Stimulated activated CD4-positive, alpha-beta T cell treated with anti-CD3 and anti-CD28 coated beads, Interleukin-12 subunit alpha, Interleukin-12 subunit beta, amount 100 ng/mL, for 24 hours (primary cell): ENCODE measurements at places on chromosomes 12 and 14.

DNA sequence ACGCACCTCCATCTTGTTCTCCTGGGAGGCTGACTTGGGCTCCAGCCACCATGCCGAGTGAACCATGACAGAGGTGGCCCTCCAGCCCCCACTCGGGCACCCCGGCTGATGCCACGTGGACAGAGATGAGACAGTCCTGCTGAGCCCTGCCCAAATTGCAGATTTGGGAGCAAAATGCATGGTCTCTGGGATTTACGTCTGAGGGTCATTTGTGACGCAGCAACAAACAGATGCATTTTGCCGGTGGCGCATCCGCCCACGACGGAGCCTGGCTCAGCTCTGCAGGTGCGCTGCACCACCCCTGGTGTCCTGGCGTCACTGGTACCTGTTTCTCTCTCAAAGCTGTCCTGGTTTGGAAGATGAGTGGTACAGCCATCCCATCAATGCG, 31.1 kb upstream of the INF2 start:
- no peak for DNase-seq

- no peak for DNase-seq
Observed at GRCh38 chr12:121697093-121697698, 15.4 kb upstream of the TMEM120B start.

GRCh38 chr12:16492820-16493797, 112.9 kb downstream of the LMO3 start:
- DNase-seq = no peak

- DNase-seq = no peak
Observed at GRCh38 chr14:71322655-71323250, 415.5 kb downstream of the PCNX1 start.

DNA sequence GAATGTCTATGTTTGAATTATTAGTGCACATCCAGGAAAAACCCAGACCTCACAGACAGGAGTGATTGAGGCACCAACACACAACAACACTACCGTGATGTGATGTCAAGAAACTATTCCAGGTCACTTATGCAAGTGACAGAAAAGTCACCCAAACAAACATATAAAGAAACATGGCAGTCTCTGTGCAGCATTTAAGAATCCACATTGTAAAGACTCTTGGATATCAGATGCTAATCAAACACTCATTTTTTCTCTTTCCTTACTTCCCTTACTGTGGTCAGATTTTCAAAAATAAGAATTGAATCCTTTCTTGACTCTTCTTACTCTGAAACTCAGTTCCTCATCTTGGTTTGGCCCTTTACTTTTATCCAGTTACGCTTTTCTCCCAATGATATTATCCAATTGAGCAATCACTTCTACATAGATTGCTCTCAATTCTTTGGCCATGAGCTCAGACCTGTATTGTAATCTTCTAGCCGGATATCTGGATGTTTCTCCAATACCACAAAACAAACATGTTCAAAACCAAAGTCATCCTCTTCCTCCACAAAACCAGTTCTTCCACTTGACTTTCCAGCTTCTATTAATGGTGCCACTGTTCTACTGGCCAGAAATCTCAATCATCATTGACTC, 115.4 kb downstream of the DUSP6 start:
- DNase-seq = no peak

DNA sequence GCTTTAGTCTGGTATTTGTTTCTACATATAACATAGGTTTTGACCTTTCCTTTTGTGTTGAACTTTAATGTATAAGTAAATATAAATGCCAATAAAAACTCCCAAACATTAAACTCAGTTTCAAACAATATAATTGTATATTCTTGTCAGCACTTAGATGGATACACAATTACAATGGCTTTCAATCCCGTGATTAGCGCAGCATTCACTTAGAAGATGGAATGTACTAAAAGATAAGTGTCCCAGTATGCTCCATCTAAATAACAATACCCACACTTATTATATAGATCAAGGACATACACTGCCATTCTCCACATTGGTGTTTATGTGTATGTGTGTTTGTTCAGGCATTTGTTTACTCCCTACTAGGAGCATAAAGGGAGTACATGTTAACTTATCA, 193.1 kb downstream of the SOX5 start:
- no peak for DNase-seq

DNA sequence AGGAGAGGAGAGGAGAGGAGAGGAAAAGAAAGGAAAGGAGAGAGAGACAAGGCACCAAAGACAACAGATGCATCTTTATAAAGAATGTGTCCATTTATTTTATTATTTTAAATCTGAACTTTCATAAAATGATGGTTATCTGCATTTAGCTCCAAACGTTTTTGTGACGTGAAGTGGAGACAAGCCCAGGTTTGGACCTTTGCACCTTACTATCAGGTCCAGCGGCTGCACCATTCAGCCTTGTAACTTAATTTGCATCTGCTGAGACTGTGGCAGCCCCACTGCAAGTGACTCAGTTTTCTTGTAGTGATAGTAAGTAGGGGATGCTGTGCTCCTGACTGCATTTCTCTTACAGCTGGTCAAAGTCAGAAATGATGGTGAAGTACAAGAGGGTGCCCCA, 130.7 kb downstream of the NTF3 start:
- DNase-seq = no peak

DNA sequence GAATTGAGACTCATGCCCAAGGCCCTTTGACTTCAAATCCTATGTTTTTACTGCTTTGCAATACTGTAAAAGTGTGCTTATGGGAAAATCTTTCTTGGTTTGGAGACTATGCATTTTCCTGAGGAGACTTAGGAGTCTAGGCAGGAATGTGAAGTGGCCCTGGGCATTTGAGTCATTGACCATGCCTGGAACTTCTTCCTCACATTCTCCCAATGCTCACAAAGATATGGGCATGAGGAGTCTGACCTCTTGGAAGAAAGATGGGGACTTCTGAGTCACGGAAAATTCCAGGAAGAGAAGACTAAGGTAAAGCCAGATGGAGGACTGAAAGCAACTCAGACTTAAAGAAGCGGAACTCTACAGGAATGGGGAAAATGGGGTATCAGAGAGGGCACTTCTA, 38.2 kb upstream of the ZNF641 start:
- no peak for DNase-seq

DNA sequence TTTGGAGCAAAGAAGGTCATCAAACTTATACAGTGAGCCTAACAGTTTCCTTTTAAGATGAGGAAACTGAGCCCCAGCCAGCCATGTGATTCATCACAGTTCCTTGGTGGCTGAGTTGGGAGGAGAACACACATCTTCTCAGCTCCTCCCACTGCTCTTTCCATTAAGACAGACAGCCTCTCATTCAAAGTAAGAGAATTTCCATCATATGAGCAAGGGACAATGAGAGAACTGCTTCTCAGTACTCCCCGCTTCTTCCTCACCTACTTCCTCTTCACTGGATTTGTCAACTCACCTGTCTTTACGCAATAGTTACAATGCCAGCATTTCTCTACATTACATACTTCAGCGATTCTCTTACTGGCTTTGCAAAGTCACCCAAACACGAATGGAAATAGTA, 2.2 kb downstream of the IFNG start:
- DNase-seq = no peak

DNA sequence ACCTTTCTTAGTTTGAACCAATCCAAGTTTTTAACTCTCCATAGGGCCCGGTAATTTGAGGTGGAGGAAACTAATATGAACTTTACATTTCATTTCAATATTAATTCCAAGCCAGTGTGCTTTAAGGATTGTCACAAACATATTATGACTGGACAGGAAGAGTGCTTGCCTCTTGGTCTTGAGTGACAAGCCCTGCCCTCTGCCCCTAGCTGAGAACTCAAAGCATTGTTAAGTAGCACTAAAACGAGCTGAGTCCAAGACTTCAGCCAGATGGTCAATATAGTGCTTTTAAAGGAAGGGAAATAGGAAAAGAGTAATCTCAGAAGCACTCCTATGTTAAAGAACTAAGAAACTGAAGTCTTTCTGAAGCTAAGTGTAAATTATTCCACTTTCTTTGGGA, 17.1 kb downstream of the TRMT5 start:
- DNase-seq = no peak

DNA sequence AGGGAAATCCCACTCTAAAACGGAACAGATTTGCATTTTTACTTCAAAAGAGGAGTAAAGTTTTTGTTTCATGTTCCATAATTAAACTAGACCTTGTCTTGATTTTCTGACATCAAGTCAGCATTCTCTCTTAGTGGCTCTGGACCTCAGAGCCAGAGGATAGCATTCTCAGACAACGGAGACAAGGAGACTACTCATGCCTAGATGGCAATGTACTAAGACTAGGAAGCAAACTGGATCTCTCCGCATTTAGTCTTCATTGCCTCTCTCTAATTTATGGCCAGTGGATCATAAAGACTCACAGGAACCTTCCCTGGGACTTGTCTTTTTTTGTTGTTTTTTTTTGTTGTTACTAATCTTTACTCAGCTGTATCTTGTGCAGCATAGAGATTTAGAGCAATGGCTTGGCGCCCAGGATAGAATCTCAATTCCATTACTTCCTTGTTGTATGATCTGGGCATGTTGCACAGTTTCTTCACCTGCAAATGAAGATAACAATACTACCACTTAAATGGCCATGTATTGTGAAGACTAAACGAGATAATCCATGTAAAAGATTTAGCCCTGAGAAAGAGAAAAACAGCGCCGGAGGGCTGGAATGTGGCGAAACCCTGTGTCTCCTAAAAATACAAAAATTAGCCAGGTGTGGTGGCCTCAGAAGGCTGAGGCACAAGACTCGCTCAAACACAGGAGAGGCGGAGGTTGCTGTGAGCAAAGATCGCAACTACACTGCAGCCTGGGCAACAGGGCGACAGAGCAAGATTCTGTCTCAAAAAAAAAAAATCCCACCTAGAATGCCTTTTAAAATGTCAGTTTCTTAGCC, 4.0 kb upstream of the GEMIN2 start:
- no peak for DNase-seq

GRCh38 chr12:91091916-91092715, 19.2 kb downstream of the LUM start:
- DNase-seq = no peak

GRCh38 chr12:18224745-18225144, 36.6 kb upstream of the PIK3C2G start:
- no peak for DNase-seq

DNA sequence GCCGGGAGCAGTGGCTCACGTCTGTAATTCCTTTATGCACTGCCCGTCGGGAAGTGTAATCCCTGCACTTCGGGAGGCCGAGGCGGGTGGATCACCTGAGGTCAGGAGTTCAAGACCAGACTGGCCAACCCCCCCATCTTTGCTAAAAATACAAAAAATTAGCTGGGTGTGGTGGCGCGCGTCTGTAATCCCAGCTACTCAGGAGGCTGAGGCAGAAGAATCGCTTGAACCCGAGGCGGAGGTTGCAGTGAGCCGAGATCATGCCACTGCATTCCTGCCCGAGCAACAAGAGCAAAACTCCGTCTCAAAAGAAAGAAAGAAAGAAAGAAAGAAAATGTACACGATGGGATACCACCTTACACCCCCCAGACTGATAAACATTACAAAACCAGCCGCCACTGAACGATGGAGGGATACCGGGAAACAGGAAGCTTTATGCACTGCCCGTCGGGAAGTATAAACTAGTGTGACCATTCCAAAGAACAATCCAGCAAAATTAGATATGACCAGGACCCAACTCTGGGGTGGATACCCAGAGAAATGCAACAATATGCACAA, 1.1 kb downstream of the ABCD4 start:
- no peak for DNase-seq

DNA sequence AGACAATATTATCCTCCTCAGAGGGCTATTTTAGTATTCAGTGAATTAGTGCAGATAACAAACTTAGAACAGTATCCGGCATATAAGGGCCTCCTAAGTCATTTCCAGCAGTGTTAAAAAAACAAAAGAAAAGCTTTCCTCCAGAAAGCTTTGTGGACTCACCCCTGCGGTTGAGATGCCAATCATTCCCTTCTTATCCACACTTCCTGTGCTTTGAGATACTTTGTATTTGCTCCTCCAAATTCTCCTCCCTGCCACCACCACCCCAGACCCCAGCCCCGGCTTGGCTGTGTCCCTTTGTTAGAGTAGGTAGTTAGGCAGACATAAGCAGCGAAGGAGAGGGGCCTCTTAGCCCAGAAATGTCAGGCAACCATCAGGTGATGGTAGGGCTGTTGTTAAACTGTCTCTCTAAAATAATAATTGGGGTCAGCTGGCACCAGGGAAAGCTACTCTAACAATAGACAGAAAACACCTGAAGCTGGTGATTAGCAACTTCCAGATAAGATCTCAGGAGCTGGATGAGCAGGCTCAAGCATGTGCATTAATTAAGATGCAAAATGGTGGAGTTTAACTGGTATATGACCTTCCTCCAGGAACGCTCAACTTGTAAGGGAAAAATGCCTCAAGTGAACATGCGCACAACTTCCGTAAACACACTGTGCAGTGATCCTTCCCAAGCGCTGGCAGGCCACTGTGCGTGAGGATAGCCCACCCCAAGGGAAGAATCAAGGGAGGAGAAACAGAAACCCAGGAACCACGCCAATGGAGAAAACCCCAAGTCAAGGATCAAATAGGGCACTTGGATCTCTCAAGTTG, 152.1 kb upstream of the EEA1 start:
- DNase-seq = no peak

GRCh38 chr12:117060246-117060928, 38.8 kb downstream of the TESC start:
- no peak for DNase-seq

- DNase-seq = no peak
Observed at GRCh38 chr14:62168564-62169155, 406.4 kb downstream of the SNAPC1 start.

GRCh38 chr12:41521872-41522379, 333.8 kb downstream of the PDZRN4 start:
- DNase-seq = no peak

- no peak for DNase-seq
Observed at GRCh38 chr12:66717036-66717673, 38.3 kb upstream of the GRIP1 start.

- no peak for DNase-seq
Observed at GRCh38 chr12:33634544-33634943, 194.9 kb upstream of the SYT10 start.

DNA sequence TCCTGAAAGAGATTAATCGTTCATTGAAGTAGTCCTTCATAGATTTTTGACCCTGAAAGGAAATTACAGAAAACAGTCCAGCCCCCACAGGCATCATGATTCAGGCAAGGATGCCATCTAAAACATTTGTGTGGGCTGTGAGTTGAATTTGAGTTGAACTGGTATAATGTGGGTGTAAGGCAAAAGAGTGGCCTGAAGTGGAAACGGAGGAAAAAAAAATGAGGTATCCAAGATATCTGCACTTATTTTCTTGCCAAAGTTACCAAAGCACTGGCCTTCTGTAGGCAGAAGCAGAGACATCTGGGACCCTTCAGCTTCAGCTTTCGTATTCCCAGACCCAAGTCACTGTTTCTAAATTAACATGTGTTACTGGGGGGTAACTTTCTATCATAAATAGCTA, 105.1 kb upstream of the DIO2 start:
- no peak for DNase-seq

DNA sequence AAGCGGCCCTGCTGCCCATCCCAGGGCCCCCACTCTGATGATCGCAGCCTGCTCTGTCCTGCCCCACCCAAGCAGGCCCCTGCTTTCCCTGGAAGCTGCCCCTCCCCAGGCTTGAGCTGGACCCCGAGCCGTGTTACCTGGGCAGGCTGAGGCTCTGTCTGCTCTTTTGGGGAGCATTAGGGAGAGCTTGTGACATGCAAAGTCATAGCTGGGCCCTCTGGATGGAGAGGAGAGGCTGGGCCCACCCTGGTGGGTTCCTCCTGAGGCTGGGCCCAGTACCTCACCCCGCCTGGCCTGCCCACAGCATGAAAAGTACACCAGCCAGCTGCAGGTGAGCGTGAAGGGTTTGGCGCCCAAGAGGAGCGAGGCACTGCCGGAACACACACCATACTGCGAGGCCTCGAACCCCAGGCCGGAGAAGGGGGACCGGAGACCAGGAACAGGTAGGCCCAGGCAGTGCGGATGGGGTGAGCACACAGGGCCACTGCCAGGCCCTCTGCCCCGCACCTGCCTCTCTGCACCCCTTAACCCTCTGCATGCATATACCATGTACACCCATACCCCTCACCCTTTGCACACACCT, 15.0 kb downstream of the CEP170B start:
- no peak for DNase-seq
